NCI-H187 (cell line): ENCODE measurements at places on chromosomes 16 and 17.

- no peak for DNase-seq
Measured at GRCh38 chr16:12119562-12119961, 143.0 kb downstream of the SNX29 start.

DNA sequence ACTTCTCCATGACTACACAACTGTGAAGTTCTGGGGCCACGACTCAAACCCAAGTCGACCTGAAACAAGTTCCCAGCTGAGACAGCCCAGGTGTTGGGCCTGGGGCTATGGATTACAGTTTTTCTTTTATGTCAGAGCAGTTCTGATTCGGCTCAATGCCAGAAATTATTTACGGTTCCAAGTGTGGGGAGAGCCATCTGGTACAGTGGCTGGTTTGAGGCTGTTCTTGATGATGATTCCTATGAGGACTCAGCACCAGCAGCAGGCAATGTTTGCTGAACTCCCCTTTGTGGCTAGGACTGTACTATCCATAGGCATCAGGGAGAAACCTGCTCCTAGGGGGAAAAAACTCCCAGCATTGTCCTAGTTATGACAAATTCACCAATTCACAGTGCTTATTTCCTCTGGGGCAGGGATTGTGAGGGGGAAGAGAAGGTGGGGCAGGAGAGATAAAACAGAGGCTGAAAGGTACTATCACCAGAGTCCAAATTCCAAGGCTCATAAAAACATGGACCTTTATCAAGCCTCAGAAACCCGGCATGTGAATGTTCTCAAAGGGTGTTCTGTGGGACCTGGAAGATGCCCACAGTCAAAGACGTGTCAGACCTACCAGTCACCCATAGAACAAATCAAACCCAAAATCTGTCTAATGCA, 18.2 kb upstream of the CMTM4 start:
- DNase-seq: no peak

GRCh38 chr17:40480501-40481003, 20.9 kb downstream of the TNS4 start:
- DNase-seq: no peak

DNA sequence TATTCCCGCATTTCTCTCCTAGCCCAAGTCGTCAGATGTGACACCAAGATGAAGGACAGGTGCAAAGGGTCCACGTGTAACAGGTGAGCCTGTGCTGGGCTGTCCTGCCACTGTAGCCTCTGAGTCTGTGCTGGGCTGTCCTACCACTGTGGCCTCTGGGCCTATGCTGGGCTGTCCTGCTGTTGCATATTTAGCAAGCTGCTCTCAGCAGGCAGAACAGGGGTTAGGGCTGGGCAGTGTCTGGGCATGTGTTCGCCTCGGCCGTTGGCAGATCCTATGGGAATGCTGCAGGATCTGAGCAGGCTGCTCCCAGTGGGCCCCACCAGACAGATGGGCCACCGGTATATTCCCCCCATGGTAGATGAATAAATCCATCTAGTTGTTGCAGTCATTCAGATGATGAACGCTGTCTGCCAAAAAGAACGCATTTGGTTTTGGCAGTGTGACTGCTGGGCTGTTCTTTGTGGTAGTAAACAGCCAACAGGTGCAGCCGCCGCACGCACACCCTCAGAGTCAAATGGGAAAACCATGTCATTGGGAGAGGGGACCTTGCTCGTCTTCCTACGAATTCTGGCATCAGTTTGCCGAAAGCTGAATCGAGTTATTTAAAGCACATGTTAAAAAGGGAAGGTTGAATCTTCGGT, 49.2 kb downstream of the CRISPLD2 start:
- DNase-seq: no peak

- no peak for DNase-seq
Measured at GRCh38 chr17:32445497-32445896, 1.2 kb downstream of the PSMD11 start.

DNA sequence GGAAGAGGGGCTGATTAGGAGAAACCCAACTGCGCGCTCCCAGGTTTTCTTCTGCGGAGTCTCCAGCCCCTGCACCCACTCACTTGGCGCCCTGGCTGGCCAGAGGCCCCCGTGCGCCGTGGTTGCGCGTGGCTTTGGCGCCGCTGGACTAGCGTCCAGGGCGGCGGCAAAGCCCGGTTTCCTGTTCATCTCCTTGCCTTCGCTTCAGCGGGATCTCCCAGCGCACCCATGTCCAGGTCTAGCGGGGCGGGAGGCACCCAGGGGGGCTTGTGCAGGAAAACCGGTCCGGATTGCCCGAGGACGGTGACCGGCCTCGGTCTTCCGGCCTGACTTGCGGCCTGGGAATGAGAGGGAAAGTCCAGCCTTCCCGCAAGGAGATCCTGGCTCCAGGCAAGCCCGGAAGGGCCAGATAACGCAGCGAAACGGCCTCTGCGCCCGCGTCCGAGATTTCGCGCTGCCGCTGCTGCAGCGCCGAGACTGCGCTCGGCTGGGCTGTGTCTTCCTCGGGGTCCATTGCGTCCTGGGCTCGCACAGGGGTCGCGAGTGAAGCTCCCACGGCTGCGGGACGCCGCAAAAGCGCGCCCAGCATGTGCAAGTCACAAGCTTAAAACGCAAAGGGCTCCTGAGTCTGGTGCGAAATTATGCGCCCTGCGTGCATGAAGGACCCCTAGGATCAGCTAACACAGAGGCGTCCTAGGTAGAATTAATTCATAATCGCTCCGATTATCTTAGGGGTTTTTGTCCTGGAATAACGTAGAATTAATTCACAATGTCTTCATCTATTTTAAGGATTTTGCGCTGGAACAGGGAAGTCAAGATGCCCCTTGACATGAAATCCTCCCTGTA, 5.7 kb downstream of the FOXF1 start:
- DNase-seq: no peak
